WTC11 (cell line): ENCODE measurements at places on chromosomes 7 and 10.

DNA sequence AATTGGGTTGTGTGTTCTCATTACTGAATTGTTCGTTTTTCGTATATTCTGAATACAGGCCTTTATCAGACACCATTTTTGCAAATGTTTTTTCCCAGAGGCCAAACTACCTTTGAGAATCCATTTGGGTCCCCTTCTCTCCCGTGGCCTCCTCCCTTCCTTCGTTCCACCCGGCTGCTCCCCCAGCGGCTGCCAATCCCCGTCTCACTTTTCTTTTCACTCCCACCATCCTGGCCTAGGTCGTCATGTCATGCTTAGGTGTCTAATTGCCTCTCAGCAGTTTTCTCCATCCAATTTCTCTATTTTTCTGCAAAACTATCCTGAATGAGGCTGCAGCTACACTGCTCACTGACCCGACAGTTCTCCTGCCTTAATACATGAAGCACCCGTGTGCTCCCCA is 17.9 kb downstream of the PITRM1 start:
- DNase-seq = no peak

GRCh38 chr10:110348336-110348735 is 43.6 kb upstream of the SMNDC1 start:
- no peak for DNase-seq

GRCh38 chr7:79292834-79293233 is 160.6 kb downstream of the MAGI2 start:
- DNase-seq = no peak

DNA sequence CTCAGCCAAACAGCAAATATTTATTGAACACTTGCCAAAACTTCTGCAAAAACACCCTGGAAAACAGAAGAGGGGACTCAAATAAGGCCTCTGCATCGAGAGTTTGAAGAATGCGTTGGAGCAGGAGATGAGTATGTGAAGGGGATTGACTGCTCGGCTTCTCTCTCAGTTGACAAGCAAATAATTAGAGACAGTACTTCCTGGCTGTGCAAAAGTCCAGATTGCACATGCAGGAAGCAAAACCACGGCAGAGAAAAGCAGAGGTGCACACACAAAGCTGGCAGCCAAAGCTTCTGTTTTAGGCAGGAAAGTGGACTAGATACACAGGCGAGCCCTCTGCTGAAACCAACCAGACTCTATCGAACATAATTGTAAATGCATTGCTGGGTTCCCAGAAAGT is 343.6 kb upstream of the MGMT start:
- DNase-seq = no peak

GRCh38 chr7:117124591-117125220 is 171.4 kb downstream of the ST7 start:
- DNase-seq = no peak

DNA sequence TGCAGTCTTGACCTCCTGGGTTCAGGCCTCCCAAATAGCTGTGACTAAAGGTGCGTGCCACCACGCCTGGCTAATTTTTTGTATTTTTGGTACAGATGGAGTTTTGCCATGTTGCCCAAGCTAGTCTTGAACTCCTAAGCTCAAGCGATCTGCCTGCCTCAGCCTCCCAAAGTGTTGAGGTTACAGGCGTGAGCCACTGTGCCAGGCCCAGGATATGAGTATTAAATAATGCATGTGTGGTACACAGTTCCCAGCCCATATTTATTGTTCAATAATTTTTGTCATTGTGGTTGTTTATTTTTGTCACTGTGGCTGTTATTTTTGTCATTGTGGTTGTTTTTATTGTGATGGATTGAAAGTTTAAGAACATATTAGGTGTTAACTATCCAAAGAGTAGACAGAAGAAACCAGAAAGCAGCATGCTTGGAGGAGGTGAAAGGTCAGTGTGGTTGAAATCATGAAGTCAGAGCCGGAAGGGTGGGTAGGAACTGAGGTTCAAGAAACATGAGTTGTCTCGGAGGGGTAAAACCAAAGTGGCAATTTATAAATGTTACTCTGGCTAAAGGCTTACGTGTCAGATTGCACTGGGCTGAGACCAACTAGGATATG is 45.0 kb downstream of the MRC1 start:
- DNase-seq = no peak

DNA sequence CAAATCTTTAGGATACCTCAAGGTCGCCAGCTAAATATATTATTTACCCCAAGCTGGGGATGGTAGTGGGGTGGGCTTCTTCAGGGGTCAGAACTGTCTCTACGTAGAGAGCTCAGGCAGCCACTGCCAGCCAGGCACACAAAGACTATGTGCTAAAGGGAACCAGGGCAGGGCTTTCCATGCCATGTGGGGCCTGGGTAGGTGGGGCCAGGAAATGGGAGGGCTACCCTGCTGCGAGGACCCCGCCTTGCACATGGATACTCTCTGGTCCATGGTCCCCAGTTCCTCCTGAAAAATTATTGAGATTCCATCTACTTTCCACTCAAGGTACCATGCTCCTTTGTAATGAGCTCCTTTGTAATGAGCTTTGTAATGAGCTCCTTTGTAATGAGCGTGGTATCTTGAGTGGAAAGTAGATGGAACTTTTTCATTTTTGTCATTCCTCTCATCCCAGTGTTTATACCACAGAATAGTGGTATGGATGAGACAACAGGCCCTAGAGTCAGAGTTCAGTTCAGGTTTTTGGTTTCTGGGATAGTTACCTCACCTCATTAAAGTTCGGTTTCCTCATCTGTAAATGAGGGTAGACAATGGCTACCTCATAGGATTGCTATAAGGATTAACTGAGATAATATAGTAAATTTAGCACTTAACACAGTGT is 5.8 kb downstream of the SYNPO2L start:
- DNase-seq = no peak

GRCh38 chr10:8036506-8037198 is 17.8 kb upstream of the GATA3 start:
- no peak for DNase-seq

DNA sequence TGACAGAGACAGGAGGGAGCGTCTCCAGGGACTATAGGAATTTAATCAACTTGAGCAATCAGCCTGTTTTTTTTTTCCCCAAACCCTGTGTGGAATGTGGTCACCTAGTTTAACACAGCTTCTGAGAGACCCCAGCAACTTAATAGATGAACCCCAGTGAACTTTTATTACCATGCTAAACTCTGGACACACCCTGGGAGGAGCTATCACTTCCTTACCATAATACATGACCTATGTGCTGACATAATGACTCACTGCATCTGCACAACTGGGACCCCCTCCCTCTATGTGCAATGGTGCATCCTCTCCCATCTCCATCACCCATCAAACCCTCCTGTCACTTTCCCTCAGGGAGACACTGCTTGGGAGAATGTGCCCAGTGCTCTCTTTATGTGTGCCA is 83.7 kb downstream of the EPC1 start:
- no peak for DNase-seq

- DNase-seq = no peak
Measured at GRCh38 chr7:92665926-92666325, 75.7 kb upstream of the FAM133B start.

GRCh38 chr10:28661035-28661434 is 16.3 kb upstream of the BAMBI start:
- no peak for DNase-seq

DNA sequence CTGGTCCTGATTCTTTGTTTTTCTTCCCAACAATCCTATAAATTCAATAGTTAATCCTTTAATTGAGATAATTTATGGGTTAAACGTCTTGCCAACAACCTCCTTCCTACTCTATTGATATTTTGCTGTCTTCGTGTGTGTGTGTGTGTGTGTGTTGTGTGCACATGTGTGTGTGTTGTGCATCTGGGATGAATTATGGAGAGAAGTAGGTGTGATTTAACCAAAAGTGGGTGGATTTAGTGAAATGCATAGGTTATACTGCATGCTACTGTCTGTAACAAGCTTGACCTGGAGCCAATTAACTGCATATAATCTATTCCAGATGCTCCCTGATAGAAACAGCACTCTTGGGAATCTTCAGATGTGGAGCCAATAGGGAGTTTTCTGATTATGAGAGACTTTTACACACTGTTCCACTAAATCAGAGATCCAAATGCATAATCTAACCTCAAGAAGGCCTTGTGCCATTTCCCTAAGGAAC is 61.2 kb downstream of the SEMA3D start:
- DNase-seq = no peak

DNA sequence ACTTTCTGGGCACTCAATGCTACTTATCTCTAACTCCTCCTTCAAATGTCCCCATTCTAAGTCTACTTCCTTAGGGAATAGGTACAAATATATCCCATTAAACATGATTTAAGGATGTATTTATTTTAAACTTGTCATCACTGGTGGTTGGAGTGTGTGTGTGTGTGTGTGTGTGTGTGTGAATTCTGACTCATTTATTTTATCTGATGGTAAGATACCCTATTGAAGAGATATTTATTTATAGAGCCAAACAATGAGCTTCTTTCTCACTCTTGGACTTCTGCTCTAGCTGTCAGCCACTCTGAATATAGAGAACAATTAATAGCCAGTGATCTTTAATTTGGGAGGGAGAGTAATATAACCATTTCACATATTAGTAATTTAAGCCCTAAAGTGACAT is 17.8 kb upstream of the MAGI2 start:
- DNase-seq = no peak

GRCh38 chr7:132743974-132744373 is 167.7 kb upstream of the PLXNA4 start:
- no peak for DNase-seq

DNA sequence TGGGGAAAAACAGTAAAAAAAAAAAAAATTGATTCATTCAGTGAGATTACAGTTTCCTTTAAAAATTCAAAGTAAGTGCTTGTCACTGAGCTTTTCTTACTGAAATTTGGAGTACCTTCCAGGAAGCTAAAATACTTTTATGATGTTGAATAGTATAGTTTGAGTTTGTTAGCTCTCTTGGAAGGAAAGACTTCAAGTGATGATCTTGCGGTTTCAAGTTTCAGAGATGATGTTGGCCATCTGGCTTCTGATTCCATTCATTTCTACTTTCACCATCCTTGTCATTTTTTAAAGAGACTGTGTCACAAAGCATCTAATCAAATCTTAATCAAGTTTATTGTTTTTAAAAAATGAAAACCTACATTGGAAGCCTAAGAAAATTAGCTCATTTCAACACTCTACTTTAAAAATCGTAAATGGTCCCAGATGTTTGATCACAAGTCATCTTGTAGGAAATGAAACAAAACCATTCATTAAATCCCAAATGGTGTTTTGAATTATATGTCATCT is 4.9 kb upstream of the HERPUD2 start:
- no peak for DNase-seq

GRCh38 chr10:33117230-33117629 is 159.2 kb upstream of the ITGB1 start:
- DNase-seq = no peak

DNA sequence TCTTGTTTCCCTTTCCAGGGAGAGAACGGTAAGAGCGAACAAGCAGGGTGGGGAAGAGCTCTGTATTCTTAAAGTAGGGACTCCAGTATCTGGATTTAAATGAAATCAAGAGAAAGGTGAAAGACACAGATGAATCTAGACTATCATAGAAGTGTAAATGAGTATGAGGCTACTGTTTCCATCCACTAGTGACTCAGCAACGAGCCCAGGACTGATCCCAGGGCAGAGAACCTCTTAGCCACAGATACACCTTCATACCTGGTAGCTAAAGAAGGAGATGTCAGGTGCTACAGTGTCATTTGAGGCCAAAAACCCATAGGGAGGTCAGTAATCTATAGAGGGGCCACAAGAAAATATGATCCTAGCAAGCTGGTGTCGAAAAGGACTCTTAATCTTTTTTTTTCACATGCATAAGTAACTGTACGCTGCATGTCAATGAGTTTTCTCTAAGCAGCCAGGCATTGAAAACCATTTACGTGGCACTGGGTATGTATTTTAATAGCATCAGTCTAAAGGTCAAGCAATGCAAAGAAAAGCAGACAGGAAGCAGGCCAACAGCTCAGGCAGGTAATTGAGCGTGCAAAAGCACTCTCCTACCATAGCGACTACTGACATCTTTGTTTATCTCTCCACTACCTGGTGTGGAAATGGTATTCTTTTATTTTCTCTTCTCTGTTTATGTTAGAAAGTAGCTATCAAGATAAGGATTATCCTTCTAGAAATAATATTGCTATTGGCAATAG is 91.5 kb upstream of the EGR2 start:
- no peak for DNase-seq

GRCh38 chr10:4396401-4397283 is 429.4 kb upstream of the AKR1E2 start:
- no peak for DNase-seq

DNA sequence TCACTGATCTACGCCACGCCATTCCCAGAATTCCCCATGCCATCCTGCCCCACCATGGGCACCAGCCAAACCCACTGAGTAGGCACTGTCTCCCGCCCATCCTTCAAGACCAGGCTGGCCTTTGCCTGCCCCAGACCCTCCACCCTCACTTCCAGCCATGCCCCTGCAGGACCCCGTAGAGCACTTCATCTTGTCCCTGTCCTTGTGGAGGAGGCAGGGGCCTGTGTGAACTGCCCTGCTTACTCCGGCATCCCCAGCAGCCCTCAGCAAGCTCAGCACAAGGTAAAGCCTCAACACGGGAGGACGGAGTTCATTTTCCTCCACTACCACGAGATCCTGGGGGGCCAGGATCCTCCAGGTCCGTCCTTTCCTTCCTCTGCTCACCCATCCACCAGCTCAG is 577.7 kb downstream of the PTPRN2 start:
- no peak for DNase-seq

GRCh38 chr10:22341190-22341925 is 3.9 kb upstream of the SPAG6 start:
- no peak for DNase-seq

GRCh38 chr7:123754271-123754871 is 5.6 kb upstream of the WASL start:
- no peak for DNase-seq

DNA sequence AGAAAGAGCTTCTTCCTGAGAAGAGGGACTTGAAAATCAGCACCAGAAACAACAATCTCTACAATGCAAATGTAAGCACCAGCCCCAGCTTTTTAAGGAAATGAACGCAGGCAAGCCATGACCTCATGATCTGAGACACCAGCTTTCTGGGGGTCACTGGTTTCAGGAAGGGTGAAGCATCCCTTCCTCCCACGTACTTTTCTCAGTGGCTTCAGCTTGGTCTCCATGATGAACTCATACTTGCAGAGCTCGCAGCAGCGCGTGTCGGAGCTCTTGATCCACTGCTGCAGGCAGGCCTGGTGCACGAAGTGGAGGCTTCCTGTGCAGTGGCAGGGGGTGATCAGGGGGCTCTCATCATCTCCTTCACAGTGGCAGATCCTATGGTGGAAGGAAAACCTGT is 87.0 kb downstream of the ALOX5 start:
- DNase-seq = no peak
